ENCODE measurements at places on chromosomes 6 and 20. TPM values are rescaled to one million over a fixed set of nuclear protein-coding genes. Genes with fewer than 3 reads are reported as not detected.

TPD52L1 gene
- total RNA-seq: 124 TPM

GPLD1 gene
- total RNA-seq: 0.73 TPM

PRICKLE4 gene
- 0.80 TPM for total RNA-seq

SGK2 gene
- 0.13 TPM for total RNA-seq

RNF146 gene
- total RNA-seq: 80.9 TPM

GPX6 gene
- total RNA-seq: not detected

SH3BGRL2 gene
- 9.7 TPM for total RNA-seq

LY6G6F gene
- total RNA-seq: not detected

CST5 gene
- total RNA-seq: not detected

CCM2L gene
- total RNA-seq: 7.3 TPM

FAM83C gene
- total RNA-seq: not detected

SIM1 gene
- 14.4 TPM for total RNA-seq

TGM3 gene
- not detected for total RNA-seq

DNA sequence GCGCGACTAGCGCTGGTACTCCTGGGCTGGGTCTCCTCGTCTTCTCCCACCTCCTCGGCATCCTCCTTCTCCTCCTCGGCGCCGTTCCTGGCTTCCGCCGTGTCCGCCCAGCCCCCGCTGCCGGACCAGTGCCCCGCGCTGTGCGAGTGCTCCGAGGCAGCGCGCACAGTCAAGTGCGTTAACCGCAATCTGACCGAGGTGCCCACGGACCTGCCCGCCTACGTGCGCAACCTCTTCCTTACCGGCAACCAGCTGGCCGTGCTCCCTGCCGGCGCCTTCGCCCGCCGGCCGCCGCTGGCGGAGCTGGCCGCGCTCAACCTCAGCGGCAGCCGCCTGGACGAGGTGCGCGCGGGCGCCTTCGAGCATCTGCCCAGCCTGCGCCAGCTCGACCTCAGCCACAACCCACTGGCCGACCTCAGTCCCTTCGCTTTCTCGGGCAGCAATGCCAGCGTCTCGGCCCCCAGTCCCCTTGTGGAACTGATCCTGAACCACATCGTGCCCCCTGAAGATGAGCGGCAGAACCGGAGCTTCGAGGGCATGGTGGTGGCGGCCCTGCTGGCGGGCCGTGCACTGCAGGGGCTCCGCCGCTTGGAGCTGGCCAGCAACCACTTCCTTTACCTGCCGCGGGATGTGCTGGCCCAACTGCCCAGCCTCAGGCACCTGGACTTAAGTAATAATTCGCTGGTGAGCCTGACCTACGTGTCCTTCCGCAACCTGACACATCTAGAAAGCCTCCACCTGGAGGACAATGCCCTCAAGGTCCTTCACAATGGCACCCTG is 1.6 kb downstream of the TPBG start:
- DNase-seq: peak; percentile 21

DNA sequence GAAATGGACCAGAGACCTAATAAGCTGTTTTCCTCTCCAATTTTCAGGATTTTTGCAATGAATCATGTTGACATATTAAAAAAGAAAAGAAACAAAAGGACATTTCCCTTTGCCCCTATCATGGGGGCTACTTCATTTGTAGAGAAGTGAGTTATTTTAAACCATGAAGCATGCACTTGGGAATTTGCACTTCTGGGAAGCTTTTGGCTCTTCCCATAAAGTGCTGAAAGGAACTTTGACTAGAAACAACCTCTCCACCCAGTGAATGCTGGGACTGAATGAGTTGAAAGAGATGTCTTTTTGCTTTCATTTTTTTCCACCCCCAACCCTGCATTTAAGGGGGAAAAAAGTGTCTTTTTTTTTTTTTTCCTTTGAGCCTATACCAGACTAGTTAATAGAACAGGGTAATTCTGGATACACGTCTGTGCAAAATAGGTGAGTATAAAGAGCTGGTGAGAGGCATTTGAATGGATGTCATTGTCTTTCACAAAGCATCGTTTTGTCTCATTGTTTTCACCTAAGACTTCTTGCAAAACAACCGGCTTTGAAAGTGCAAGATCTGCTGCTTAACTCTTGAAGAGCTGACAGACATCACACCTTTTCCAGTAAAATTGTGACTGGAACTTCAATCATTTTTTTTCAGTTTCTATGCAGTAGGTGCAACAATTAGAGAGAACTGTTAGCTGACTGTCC is 138.7 kb upstream of the BACH2 start:
- DNase-seq: no peak

DNA sequence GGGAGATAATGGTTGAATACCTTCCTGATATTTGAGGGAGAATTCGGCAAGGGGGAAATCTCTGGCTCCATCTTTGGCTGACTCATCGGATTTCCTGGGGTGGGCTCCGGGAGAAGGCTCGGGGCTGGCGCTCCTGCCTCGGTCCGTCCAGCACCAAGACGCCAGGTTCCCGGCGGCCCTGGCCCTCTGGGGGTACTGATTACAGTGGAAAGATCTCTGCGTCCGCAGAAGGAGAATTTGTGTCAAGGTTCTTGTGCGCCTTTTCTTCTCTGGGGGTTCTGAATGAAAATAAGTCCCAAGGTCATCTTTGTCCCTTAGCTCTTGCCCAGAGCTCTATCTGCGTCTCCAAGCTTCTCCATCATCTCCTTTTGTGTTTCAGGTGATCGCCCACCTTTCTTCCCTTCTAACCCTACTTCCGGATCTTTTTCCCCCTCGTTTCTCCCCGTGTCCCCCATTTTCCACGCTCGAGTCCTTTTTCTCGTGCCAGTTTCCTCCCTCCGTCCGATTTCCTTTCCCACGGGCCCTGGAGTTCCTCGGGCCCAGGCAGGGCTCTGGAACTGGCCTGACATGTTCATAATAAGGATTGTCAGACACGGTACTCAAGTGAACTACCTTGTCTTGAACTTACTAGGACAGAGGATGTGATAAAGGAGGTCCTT is 11.6 kb downstream of the NRN1 start:
- DNase-seq: no peak

GRCh38 chr6:106145741-106146227 is 59.6 kb downstream of the PRDM1 start:
- no peak for DNase-seq

DNA sequence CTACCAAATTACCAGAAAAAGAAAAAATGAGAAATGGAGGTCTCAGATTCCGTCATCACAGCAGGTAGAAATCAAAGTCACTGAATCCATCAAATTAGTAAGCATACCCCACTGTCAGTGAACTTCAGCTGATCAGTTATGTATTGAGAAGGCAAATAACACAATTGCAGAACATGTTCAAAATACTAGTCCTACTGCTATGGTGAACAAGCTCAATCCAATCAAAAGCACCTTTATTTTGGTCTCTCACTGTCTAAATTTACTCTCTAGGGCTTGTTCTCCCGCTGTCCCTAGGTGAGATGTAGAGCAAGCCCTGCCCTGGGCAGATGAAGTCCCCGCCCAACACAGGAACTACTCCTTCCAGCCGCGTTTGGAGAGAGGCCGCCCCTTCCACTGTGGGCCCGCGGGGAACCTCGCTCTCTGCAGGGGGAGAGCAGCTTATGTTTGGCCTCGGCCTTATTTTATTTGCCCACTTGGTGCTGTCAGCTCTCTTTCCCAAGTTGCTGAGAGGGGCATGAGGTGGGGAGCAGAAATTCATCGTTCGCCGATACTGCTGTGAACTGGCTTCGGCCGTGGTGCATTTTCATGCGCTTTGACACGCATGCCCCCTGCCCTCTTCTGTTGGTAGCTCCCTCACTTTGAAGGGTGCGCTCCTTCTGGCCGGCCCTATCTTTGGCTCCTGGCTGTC is 14.3 kb upstream of the MAP1LC3A start:
- DNase-seq: no peak

DNA sequence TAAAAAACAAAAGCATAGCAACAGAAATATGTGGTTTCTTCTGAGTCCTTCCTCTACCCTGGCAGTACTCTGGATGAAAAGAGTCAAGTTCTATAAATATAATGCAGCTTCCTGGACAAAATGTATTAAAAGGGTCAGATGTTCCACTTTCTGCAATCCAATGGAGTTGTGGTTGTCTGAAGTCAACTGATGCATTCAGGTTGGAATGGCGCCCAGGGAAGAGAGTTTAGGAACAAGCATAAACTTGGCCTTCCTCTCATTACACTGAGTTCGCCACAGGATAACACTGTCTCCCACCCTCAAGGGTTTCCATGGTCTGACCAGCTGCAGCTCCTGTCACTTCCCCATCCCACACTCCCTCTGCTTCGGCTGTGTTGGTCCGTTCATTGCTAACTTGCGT is 66.4 kb downstream of the PLEKHG1 start:
- DNase-seq: no peak

DNA sequence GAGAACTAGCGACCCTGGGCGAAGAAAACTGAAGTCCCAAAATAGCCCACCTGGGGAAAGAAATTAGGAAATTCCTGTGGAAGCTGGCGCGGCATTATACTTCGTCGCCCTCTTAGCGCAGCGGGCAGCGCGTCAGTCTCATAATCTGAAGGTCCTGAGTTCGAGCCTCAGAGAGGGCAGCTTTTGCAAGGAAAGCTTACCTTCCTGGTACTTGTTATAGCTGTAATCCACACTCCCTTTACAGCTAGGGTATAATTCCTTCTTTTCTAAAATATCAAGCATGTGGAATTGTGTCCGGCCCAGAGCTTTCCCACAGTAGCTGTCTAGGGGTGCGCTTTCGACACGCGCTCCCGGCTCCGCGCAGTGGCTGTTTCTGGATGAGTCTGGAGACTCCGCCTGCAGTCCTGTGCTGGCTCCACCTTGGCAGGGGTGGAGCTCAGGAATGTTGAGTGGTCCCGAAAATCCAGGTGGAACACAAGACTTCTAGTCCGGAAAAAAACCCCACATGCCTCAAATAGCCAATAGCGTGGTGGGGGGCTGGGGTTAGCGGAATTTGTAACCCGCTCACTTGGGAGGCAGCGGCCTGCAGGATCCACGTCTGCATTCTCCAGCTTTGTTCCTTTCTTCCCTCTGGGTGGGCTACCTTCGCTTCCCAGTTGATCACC is 83.7 kb upstream of the ZNF322 start:
- DNase-seq: no peak

- DNase-seq: no peak
These were observed 303.8 kb upstream of the MAN1A1 start for GRCh38 chr6:119653329-119653728.

DNA sequence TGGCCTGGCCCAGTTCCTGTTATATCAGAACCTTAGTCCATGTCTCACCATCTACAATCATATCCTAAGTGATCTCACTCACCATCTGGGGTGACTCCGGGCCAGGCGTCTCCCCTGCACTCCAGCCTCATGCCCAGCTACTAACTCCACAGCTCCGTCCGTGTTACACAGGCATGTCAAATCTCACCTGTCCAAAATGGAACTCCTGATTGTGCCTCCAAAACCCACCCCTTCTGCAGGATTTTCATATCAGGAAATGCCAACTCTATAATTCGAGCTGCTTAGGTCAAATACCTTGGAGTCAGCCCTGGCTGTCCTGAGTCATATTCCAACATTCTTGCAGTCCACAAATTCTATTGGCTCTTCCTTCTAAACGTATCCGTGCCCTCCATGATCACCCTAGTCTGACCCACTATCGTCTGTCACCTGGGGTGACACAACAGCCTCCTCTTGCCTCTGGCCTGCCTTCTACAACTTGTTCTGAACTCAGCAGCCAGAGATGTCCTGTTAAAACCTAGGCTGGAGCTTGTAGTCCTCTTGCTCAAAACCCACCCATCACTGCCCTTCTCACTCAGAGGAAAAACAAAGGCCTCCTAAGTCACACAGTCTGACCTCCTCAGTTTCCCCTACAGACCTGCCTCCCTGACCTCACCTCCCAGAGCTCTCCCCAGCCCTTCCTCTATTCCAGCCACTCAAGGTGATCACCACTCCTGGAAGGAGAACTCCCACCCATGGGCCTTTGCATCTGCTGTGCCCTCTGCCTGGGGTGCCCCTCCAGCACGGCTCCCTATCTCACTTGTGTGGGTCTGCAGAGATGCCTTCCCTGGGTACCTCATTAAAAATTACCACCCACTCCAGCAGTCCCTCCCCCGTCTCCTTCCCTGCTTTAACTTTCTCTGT is 85.3 kb upstream of the SIRPA start:
- no peak for DNase-seq

DNA sequence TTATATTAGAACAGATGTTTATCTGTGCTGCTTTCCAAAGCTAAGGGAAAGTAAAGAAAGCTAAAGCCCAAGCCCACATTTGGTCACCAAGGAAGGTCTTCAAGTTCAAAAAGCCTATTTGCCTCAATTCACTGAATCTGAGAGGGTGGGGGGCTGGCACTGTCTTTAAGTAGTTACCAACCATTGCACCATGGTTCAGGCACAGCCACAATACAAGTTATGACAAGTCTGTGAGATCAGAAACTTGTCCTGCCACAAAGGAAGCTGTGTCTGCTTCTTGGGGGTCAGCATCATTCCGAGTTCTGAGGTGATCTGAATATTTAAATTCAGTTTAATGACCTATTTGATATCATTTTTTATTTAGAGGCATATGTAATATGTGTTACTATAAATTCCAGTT is 78.3 kb upstream of the OPRM1 start:
- DNase-seq: no peak

DNA sequence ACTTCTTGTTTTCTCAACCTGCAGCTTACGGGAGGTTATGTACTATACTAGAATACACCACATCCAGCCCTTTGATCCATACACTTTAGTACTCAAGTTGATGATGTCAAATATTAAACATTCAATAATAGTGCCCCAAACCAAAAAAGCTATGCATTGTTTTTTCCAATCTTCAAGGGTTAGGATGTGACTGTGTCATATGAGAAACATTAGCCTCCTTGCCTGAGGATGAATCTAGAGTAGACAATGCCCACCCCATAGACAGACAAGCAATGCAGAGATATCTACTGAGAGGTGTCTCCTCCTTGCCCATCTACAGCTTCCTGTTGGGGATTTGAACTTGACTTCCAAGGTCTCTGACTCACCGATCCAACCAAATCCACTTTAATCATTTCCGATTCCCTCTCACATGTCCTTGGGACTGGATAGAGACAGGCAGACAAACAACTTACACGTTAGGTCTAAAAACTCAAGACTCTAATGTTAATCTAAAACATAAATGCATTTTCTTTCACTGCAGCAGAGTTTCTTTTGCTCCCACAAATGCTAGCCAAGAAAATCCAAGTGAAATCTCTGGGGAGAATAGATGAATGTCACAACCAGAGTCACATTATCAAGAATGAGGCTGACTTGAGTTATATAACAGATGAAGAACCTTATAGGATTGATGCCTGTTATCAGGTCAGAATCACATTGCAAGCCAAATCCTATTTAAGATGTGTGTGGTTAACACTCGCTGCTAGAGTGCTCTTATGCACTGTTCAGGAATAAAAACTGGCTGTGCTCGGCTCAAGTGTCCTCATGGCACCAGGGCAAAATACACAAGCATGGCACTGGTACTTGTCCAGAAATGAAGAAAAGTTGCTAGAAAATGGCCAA is 75.5 kb upstream of the TNFAIP3 start:
- no peak for DNase-seq

DNA sequence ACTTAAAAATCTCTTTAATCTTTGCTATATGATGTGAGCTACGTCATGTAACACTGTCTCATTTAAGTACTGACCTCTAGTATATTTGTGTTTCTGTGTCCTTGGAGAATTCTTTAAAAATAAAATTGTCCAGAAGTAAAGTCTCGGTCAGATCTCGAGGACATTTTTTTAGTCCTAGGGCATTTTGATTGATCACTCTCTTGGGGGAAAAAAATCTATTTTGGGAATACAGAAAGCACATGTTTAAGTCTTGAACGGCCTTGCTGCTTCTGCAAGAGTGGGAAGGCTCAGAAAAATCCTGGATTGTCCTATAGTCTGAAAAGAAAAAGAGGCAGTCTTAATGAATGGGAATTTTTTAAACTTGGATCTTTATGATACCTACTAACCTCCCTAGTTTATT is 234.3 kb downstream of the UTRN start:
- no peak for DNase-seq

- no peak for DNase-seq
These were observed 133.5 kb downstream of the PHACTR3 start for GRCh38 chr20:59737816-59738215.
